ENCODE measurements at places on chromosomes 13 and 19.

- DNase-seq, result no peak
Measured at GRCh38 chr19:32201211-32201610, 144.2 kb upstream of the ZNF507 start.

GRCh38 chr13:51479199-51479523 lies 26.3 kb upstream of the INTS6 start:
- no peak for DNase-seq

- DNase-seq, result no peak
Measured at GRCh38 chr13:113155982-113156655, 2.3 kb upstream of the PROZ start.

DNA sequence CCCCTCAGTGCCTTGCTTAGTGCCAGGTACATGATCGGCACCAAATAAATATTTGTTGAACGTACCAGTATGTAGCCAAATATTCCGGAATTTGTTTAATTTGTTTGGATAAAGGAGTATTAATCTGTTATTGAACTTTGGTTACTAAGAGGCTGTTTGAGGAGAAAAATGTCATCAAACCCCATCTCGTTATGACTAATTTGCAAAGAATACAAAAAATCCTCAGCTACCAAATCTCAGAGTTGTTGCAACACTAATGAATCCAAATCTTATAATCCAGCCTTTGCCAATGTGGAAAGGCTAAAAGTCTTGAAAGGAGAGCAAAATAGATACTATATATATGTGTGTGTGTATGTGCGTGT lies 79.5 kb downstream of the KLF5 start:
- DNase-seq, result no peak

GRCh38 chr13:101514695-101515275 lies 62.3 kb downstream of the ITGBL1 start:
- peak; percentile 49 for DNase-seq

DNA sequence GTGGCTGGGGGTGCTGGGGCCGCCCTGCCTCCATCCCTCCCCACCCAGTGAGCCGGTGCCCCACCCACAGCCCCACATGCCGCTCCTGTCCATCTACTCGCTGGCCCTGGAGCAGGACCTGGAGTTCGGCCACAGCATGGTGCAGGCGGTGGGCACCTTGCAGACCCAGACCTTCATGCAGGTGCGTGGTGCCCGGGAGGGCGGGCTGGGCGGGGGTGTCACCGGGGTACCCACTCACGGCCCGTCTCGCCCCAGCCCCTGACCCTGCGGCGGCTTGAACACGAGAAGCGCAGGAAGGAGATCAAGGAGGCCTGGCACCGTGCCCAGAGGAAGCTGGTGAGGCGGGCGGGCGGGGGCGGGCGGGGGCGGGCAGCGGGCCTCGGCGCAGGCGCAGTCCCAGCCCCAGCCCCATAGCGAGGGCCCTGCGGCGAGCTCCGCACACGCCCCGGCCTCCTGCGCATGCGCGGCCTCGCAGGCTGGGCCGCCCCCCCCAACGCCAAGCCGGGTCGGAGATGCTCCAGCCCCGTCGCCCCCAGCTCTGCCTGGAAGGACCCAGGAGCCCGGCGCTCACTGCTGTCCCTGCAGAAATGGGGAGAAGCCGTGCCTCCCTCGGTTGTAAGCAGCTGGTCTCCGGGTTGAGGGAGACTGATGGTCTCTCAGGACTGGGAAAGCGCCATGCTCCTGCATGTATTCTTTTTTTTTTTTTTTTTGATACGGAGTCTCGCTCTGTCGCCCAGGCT lies 7.7 kb downstream of the ARHGAP45 start:
- peak; percentile 67 for DNase-seq

DNA sequence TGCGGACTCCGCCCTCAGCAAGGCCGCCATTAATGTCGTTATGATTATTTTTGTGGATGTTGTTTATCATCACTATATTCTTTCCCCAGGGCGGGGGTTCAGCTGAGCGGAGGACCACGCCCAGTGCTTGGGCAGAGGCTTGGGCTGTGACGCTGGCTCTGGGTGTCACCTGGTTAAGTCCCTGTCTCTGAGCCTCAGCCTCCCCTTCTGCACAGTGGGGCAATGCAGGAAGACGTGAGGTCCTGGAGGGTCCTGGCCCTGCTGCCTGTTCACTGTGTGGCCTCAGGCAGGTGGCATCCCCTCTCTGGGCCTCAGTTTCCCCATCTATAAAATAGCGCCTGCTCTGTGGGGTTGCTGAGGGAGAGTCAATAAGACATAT lies 32.5 kb downstream of the NFIC start:
- DNase-seq, result no peak

- no peak for DNase-seq
Measured at GRCh38 chr19:55345101-55345817, 5.6 kb downstream of the KMT5C start.

DNA sequence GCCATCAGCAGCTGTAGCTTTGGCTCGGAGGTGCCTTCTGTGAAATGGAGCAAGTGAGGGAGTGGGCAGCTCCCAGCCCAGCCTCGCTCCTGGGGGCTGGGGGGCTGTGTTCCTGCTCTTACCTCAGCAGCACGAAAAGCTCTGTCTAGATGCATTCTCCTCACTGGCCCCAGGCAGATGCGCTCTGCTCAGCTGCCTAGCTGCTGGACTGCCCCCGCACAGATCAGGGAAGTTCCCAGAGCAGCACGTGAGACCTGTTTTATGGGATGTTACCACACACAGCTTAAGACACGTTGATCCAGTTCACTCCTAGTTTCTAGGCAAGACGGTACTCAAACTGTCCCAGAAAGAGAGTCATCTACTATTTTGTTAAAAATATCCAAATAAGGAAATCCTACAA lies 13.6 kb downstream of the LCP1 start:
- no peak for DNase-seq

DNA sequence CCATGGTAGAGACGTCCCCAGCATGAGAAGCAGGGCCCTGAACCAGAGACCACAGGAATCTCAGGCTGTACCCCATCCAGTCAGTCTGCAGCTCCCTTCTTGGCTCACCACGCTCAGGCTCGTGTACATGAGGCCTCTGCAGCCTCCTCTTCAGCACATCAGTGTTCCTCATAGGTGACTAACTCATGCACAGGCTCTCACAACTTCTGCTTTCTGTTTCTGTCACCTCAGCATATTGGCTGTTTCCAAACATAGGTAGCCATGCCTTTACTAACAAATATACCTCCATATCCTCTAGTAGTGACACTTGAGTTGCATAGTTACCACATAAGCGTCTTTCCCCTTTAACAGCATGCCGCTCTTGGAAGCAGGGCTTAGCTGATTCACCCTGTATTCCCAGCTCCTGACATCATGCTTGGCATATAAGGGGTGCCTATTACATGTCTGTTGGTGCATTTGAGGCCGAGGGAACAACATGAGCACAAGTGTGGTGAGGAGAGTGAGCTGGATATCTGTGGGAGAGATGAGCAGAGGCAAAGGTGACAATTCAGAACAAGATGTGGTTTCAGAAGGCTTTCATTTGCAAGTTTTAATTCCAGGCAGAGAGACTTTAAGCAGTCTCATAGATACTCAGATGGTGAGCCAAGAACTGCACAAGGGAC lies 16.7 kb downstream of the ZNF473 start:
- DNase-seq, result no peak

DNA sequence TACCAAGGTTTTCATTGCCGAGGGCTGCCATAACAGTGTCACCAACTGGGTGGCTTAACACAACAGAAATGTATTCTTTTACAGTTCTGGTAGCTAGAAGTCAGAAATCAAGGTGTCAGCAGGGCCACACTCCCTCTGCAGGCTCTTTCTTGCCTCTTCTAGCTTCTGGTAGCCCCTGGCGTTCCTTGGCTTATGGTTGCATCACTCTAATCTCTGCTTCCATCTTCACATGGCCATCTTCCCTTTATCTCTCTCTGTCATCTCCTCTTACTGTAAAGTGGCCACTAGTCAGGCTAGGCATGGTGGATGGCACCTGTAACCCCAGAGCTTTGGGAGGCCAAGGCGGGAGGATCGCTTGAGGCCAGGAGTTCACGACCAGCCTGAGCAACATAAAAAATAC lies 38.0 kb upstream of the MRI1 start:
- DNase-seq, result no peak

DNA sequence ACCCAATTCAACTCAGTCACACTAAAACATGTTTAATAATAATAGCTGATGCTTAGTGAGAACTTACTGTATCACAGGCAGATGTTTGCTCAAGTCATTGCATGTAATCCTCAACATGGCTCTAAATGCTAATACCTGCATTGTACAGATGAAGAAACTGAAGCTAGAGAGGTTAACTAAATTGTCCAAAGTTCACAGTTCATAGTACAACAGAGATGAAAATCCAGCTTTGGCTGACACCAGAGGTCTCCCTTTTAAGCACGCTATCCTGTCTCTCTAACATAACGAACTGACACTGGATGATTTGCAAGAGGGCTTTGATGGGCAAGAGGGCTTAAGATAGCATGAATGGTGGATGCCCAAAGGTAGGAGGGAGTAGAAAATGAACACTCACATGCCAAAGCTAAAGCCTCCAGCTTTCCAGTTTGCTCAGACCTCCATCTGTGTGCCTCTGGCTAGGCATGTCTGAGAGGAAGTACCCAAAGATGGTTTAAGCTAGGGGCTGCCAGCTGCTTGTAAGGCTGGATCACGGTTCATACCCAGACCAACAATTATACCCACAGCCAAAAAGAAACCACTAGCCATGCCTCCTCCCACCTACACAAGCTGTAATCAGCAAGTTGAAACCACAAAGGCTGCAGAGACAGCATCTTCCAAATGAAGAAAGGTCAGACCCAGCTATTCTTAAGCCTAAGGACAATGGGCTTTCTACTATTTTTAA lies 196.9 kb upstream of the UBL3 start:
- DNase-seq, result no peak

GRCh38 chr19:33416307-33417215 lies 43.1 kb downstream of the CEBPG start:
- no peak for DNase-seq

DNA sequence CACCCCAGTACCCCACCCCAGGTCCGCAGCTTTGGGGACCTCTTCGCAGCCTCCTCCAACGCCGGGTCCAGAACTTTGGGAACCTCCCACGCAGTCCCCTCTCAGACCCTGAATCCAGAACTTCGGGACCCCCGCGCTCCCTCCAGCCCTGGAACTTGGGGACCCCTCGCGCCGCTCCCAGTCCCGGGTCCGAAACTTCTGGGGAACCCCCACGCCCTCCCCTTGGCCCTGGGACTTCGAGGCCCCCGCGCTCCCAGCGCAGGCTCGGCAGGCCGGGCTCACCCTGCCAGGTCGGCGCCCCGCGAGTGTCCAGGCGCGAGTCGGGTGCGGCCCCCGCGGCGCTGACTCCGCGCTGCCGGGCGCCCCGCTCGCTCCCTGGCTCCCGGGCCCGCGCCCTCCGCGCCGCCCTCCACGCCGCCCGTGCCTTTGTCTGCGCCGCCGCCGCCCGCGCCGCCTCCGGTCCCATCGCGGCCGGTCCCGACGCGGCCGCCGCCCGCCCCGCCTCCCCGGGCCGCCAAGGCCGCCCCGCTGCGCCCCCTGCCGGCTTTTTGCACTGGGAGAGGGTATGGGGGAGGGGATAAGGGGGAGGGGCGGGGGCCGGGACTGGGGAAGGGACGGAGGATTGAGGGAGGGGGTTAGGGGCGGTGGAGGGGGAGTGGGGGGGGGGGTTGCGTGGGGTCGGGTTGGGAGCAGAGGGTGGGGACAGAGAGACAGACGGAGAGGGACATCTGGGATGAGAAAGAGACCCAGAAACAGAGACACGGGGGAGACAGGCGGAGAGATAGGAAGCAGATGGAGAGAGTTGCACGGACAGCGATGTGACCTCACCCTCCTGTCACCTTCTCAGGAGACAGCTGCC lies at the start of gene HOMER3:
Gene HOMER3 (minus strand): TSS at position 449 of the 859 bp plus-strand sequence. CDS start 2,235 bp downstream, outside the sequence.
- DNase-seq, result no peak

GRCh38 chr13:29165840-29166239 lies 345.7 kb downstream of the MTUS2 start:
- DNase-seq, result no peak

- DNase-seq, result no peak
Measured at GRCh38 chr13:31913459-31913858, 118.1 kb upstream of the FRY start.

DNA sequence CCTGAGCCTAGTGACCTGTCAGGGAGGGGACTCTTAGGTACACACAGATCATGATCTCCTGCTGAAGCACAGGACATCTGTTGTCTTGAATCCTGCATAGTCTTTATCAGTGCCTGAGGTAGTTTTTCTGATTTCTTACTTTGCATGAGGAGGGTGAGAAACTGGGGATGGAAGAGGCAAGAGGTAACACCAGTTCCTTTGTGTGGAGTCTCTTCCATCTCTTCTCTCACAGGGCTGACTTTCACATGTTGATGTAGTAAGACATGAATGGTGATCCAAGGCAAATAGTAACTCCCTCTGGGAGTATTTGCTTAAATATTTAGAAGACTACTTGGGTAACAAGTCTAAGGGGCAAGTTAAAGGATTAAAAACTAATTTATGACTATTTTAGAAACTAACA lies 9.5 kb downstream of the NBEA start:
- no peak for DNase-seq

DNA sequence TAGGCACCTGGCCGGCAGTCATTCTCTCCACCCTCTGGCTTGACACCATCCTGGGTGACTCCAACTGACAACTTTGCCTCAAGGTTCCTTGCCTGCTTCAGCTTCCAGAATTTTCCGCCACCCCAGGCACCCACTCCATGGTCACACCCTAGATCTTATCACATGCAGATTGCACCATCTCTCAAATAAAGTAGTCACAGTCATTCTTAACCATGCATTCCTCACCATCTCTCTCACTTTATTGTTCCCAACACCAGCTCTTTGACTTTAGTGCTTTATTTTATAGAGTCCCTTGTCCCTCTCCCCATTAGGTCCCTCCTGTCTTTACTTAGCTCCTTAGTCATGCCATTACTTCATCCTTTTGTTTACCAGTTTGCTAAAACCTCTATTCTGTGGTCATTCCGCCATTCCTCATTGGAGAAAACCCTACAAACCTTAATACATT lies 351.7 kb downstream of the SPRY2 start:
- no peak for DNase-seq

GRCh38 chr13:48500652-48501197 lies 32.2 kb downstream of the RCBTB2 start:
- DNase-seq, result no peak

DNA sequence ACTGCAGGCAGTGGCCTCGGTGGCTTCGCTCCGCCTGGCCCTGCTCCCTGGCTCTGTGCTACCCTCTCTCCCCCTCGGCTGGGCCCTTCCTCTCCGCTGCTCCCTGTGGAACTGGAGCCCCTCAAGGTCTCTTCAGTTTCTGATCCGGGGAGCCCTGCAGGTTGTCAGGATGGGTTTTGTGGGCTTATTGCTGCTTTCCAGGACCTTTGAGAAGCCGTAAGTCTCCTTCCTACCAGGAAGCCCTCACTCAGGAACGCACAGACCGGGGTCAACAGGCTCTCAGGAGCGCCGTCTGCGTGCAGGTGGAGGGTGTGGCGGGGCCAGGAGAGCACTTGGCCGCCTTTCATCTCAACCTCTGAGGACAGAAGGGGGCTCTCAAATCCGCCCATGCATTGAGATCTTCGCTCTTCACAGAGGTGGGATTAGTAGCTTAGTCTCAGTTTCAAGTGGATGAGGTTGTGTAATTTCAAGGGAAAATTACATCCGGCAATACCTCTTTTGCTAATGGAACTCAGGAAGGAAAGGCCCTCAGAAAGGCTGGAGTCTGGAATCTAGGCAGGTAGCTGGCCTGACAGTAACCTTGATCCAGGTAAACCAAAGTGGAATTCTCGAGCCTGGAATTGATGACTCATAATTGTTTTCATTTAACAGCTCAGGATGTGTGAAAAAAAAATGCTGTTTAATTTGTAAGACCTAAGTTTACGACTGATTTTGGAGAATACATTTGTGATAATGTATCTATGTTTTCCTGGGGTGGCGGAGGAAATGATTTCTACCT lies 102.0 kb downstream of the ATP11A start:
- no peak for DNase-seq

- DNase-seq, result no peak
Measured at GRCh38 chr19:21117041-21117907, 24.6 kb upstream of the ZNF431 start.

All from NCI-H1436 treated with DMSO at 0.1 percent for 48 hours (cell line).